Heart left ventricle (tissue), 16 donors: ENCODE measurements at places on chromosomes 4 and X.

- H3K36me3 ChIP-seq: no peaks in the 10 kb centered on the region
- no peak overlapping the region for H3K27ac ChIP-seq
- no peak overlapping the region for H3K4me3 ChIP-seq
- no peak for DNase-seq
- no peaks in the 10 kb centered on the region for H3K27me3 ChIP-seq
- no peaks in the 10 kb centered on the region for H3K4me1 ChIP-seq
Measured at GRCh38 chr4:94732358-94732698, 25.4 kb upstream of the BMPR1B start.

DNA sequence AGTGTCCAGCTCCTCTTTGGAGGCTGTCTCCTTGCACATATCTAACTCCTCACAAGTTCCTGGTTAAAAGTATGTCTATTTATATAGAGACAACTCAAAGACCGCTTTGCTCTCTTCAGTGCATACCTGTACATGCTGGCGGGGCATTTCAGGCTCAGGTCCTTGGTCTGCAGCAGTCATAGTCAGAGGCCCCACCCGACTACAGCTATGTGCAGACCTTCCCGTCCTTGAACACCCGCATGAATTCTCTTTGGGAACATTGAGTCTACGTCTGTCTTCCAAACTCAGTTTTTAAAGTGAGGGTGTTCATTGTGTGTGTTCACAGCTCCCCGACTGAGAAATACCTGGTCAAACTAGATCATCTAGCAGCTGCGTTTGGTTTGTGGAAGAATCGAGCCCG lies 4.2 kb downstream of the BCOR start:
- peaks cover 24% of the 10 kb centered on the region for H3K4me1 ChIP-seq
- H3K36me3 ChIP-seq: no peaks in the 10 kb centered on the region
- no peak for DNase-seq
- H3K27me3 ChIP-seq: peaks cover 77% of the 10 kb centered on the region
- H3K4me3 ChIP-seq: peak overlapping the region; percentile 79
- H3K27ac ChIP-seq: peak overlapping the region; percentile 95

GRCh38 chr4:10856271-10856782 lies 171.8 kb upstream of the CLNK start:
- H3K27ac ChIP-seq: no peak overlapping the region
- no peaks in the 10 kb centered on the region for H3K36me3 ChIP-seq
- H3K4me3 ChIP-seq: no peak overlapping the region
- no peaks in the 10 kb centered on the region for H3K4me1 ChIP-seq
- no peaks in the 10 kb centered on the region for H3K27me3 ChIP-seq

- no peak overlapping the region for H3K4me3 ChIP-seq
- no peaks in the 10 kb centered on the region for H3K27me3 ChIP-seq
- no peaks in the 10 kb centered on the region for H3K36me3 ChIP-seq
- no peaks in the 10 kb centered on the region for H3K4me1 ChIP-seq
- H3K27ac ChIP-seq: no peak overlapping the region
Measured at GRCh38 chr4:100894339-100894870, 376.6 kb upstream of the EMCN start.

DNA sequence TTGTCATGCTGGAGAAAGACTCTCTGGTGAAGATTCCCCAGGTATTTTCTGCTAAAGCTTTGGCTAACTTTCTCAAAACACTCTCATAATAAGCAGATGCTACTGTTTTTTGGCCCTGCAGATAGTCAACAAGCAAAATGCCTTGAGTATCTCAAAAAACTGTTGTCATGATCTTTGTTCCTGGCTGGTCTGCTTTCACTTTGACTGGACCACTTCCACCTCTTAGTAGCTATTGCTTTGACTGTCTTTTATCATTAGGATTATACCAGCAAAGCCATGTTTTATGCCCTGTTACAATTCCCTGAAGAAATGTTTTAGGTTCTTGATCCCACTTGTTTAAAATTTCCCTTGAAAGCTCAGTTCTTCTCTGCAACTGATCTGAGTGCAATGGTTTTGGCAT lies 231.5 kb downstream of the SLC7A11 start:
- no peaks in the 10 kb centered on the region for H3K4me1 ChIP-seq
- H3K4me3 ChIP-seq: no peak overlapping the region
- DNase-seq: no peak
- H3K27ac ChIP-seq: no peak overlapping the region

- no peak overlapping the region for H3K4me3 ChIP-seq
- DNase-seq: no peak
- H3K27me3 ChIP-seq: no peaks in the 10 kb centered on the region
Measured at GRCh38 chr4:29559286-29559685, 1160.9 kb upstream of the PCDH7 start.

DNA sequence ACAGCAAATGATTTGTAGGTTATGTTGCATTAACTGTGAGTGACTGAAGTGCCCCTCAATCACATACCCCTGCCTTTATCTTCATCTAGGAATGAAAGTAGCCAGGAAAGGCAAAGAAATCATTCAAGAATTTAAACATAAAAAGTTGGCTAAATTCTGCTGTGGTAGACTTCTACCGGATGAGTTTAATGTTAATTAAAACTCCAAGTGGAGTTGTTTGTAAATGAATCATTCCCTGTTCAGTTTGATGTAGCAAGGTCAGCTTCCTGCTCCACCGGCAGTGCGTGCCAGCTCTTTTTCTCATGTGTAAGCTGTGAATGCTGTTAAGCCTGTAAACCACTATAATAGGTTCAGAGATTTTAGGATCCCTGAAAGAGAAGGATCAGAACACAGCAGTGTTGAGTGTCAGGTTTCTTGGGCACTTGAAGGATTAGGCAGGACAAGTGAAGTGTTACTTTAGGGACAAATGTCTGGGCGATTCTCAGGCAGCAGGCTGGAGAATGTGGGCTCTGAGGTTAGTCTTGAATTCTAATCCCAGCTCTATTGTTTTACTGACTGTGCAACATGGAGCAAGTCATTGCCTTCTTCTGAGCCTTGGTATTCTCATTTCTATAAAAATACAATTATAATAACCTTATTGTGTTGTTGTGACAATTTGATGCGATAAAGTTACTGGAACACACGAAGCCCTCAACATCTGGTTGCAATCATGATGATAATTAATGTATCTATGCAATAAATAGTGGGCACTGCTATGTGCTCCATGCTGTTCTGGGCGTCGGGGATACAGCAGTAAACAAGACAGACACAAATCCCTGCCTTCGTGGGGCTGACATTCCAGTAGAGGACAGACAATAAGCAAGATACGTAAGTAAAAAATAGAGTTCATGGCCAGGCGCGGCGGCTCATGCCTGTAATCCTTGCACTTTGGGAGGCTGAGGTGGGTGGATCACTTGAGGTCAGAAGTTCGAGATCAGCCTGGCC lies 112.0 kb downstream of the SHROOM3 start:
- no peak overlapping the region for H3K4me3 ChIP-seq
- no peak overlapping the region for H3K27ac ChIP-seq
- no peaks in the 10 kb centered on the region for H3K4me1 ChIP-seq
